Adrenal gland (tissue), 19 donors: ENCODE measurements at places on chromosomes 2 and 18. TPM values are rescaled to one million over a fixed set of nuclear protein-coding genes. Genes with fewer than 3 reads are reported as not detected.

- H3K27ac ChIP-seq: no peak overlapping the region
- no peaks in the 10 kb centered on the region for H3K4me1 ChIP-seq
- no peak for DNase-seq
- no peaks in the 10 kb centered on the region for H3K36me3 ChIP-seq
- no peaks in the 10 kb centered on the region for H3K27me3 ChIP-seq
Observed at GRCh38 chr18:31197676-31198075, 35.0 kb upstream of the DSC1 start.

DNA sequence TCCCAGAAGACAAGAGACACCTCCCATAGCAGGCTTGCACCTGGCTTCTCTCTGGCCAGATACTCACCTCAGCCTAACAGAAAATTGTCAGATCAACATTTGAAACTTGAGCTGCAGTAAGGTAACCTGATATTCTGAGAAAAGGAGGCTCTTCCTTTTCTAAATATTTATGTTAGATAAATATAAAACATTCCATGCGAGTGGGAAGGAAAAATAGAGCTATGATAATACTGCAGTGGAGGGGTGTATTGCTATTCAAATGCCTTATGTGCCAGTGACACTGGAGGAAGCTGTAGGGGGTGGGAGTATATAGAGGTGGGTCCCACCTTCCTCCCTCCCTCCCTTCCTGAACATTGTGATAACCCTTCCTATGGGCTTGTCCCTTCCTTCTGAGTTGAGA is 515.5 kb upstream of the CHAC2 start:
- no peak overlapping the region for H3K27ac ChIP-seq
- H3K4me1 ChIP-seq: no peaks in the 10 kb centered on the region
- no peak overlapping the region for H3K4me3 ChIP-seq
- H3K36me3 ChIP-seq: no peaks in the 10 kb centered on the region

The WNT10A gene
- not detected for total RNA-seq

The TTL gene
- 21.1 TPM for total RNA-seq

The ASPRV1 gene
- total RNA-seq: 0.61 TPM

The ST6GAL2 gene
- total RNA-seq: 0.13 TPM

The SERPINB7 gene
- total RNA-seq: not detected

DNA sequence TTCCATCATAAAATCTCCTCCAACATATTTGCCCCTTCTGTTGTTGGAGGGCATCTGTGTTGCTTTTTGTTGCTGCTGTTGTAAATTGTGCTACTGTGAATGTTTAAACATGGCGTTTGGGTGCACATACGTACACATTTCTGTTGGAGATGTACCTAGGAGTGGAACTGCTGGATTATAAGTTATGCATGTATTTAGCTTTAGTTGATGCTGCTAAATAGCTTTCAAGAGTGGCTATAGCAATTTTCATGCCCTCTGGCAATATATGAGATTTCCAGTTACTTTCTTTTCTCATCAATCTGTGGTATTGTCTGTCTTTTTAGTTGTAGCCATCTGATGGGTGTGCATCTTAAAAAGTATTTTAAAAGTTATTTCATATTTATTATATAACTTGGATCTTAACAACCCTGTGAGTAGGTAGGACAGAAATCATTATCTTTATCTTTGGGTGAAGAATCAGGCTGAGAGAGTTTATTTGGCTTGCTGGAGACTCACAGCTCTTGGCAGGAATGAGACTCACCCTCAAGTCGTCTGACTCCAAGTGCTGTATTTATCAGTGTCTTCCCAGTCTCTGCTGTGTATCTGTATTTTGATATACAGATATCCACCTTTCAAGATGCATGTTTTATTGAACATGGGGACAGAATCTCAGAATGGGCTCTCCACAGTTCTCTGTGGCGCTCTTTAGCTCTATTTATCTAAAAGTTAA is 16.9 kb downstream of the ZNF236 start:
- no peak overlapping the region for H3K4me3 ChIP-seq
- H3K27ac ChIP-seq: no peak overlapping the region
- H3K36me3 ChIP-seq: no peaks in the 10 kb centered on the region
- no peaks in the 10 kb centered on the region for H3K27me3 ChIP-seq
